ENCODE measurements at places on chromosomes 3 and 15.

- DNase-seq = no peak
These were observed 706.6 kb downstream of the NR2F2 start for GRCh38 chr15:97037080-97037479.

GRCh38 chr3:105846809-105847208 lies 22.0 kb downstream of the CBLB start:
- DNase-seq = no peak

- DNase-seq = no peak
These were observed 59.3 kb upstream of the CHMP2B start for GRCh38 chr3:87167628-87168456.

GRCh38 chr3:153356908-153357307 lies 194.9 kb downstream of the RAP2B start:
- DNase-seq = no peak

DNA sequence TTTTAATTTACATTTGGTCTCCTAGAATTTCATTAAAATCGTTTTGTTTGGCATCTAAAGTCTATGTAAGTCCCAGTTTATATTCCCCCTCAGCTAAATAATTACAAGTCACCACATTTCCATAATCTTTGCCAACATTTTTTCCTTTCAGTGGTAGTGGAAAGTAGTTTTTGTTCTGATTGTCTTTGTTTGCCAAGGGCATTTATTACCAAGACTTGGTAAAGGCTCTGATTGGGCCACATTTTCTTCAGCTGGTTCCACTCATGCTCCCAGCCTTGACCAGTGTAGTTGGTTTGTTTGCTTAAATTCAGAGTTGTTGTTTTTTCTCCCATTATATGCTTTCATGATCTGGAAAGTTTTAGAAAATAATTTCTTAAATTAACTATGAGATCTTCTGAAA lies 153.4 kb upstream of the MME start:
- DNase-seq = no peak

DNA sequence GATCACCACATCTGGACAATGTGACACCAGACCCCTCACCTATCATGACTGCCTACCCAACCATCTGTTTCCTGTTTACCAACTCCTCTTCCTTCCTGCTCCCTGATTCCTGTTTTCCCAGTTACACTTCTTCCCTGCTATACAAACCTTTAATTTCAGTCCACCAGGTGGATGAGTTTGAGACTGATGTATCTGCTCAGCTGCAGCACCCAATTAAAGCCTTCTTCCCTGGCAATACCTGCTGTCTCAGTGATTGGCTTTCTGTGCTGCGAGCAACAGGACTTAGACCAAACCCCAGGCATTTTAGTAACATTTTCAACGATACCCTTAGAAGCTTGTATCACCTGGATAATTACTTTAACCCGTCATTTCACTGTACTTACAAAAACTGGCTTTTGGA lies 968.2 kb upstream of the NR2F2 start:
- DNase-seq = no peak

- no peak for DNase-seq
These were observed 106.7 kb upstream of the PIAS1 start for GRCh38 chr15:67947254-67948039.

DNA sequence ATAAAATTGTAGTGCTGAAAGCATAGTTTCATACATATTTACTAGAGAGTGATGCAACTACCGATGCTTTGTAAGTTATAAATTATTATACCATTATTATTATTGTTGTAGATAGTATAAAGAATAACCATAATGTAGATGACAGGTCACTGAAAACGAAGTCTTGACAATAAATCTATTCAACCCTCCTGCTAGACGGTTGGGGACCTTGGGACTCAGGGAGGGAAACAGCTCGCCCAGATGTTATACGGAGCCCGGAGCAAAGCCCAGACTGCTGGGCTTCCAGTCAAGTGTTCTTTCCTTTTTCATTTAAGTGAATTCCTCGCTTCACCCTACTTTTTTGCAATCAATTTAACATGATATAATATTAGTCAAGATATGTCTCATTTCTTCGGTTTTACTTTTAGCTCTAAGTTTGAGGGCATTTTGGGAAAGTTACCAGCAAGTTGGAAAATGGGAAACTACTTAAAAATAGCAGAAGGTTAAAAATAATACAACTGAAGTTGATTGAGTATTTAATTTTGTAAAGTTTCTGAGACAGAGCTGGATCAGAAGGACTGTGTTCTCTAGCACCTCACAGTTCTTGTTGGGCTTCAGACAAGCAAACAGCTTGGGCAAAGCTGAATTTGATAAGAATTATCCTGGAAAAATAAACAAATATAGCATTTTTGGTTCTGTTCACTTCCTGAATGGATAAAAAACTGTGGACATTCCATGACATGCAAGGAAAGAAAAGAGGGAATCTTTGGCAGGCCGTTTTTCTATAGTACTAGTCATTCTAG lies 173.4 kb upstream of the TP63 start:
- no peak for DNase-seq

GRCh38 chr3:168090306-168091085 lies 5.2 kb downstream of the GOLIM4 start:
- DNase-seq = no peak

- no peak for DNase-seq
These were observed 894.2 kb downstream of the ROBO1 start for GRCh38 chr3:78873641-78874040.

DNA sequence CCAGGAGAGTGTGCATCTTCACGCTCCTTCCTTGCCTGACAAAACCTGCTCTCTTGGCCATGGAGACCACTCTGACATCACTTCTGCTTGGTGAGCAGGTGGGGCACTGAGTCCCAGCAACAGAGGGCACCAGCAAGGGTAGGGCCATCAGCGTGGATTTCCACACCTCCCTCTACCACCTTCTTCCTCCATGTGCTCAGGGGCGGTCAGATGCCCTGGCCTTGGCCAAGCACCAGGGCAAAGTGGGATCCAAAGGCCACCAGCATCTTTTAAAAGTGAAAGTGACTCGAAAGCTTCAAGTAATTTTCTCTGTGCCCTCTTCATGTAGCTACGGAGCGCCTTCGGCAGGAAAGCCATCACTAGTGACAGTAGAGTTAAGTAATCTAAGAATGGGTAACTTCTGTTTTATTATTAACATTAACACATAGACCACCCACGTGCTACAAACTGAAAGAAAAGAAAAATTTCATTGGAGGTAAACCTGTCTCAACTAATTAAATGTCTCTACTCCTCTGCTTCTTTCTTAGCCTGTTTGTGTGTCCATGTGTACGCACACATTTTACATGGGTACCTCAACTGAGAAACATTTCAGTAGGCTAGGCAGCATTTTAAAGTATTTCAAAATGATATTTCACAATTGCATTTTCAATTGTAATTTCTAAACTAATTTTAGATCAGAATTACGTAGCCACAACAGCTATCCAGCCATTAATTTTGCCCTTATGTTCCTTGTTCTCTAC lies 57.9 kb downstream of the CHSY1 start:
- no peak for DNase-seq

DNA sequence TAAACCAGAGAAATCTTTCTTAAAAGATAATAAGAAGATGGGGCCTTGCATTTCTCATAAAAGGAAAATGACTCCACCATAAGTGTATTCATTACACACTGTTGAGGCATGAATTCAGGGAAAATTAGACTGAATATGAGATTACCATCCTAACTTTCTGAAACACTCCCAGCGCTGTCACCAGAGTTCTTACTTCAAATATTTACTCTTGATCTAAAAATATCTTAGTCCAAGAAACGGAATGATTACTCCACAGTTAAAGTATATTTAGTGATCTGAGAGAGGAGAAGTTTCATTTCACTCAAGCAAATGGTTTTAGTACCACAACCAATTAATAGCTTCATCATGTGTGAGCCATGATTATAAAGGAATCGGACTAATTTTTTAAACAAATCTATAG lies 300.3 kb downstream of the ZBTB20 start:
- no peak for DNase-seq

- peak; percentile 77 for DNase-seq
These were observed 18.3 kb upstream of the NTRK3 start for GRCh38 chr15:88274553-88275460.

GRCh38 chr3:126288314-126288713 lies 68.9 kb downstream of the KLF15 start:
- DNase-seq = no peak

GRCh38 chr3:24365168-24365567 lies 129.5 kb downstream of the THRB start:
- DNase-seq = no peak

DNA sequence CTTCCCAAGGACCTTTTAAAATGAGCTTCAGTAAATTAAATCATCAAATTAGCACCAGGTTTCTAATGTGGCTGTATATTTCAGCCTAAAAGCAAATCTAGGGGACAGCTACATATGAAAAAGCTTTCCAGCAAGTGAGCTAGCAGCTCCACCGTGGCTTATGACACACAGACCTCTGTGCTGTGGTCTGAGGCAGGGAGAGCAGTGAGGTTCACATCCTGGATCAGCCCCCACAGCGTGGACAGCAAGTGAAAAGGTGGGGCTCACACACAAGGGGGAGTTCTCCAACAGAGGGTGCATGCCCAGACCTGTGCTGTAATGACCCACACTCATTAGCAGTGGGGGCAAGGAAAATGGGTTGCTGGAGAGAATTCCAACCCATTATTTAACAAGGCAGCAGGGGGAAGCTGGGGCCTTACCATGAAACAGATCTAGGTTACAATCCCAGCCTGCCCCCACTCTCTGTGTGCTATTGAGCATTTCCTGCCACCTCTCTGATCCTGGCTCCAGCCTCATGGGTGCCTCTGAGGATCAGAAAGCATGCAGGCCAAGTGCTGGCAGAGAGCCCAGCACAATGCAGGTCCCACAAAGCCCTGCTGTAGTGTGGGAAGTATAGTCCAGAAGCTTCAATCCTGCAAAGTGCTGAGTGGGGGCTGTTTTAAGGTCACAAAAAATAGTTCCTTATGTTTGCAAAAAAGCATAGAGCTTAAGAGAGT lies 48.2 kb downstream of the RASGRF1 start:
- no peak for DNase-seq

GRCh38 chr15:91073077-91073476 lies 27.0 kb upstream of the SV2B start:
- no peak for DNase-seq

- DNase-seq = no peak
These were observed 60.5 kb upstream of the POMGNT2 start for GRCh38 chr3:43166406-43166805.

DNA sequence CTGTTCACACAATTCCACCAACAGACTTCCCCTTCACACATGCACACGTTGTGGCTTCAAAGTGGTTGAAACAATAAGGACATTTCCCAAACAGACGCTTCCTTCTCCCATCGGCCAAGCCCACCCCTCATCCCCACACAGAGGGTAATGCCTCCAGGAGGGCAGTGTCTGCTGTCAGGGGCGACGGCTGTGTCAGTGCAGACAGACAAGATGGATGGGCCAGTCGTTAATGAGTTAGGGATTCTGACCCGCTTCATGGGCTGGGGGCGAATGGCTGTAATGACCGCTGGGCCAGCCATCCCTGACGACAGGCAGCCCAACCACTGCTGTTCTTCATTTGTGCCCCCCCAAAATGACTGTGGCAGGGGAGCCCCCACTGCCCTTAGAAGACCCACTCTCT lies 20.2 kb upstream of the SKIC8 start:
- DNase-seq = no peak

DNA sequence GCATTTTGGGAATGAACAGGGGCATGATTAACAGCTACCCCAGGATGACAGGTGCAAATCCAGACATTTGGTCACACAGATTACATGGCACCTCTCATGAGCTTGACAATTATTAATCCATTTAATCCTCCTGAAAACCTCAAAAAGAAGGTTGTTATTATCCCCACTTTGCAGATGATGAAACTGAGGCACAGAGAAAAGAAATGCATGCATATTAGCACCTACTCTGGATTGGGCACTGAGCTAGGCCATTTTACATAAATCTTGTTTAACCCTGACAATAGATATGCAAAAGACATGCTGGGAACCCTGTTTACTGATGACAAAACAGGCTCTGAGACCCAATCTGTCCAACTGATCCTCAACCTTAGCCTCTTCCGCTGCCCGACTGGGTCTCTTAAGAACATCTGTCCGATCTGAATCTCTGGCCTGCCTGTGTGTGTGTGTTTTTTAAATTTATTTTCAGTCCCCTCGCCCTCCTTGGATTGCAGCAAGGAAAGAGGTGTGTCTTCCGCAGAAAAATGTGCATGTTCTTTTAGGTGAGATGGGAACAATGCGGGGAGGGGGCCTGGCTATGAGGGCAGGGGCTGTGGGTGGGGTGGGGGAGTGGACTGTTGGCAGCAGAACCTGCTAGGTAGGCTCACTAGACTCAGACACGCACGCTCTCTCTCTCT lies 162.5 kb downstream of the WNT7A start:
- DNase-seq = no peak

GRCh38 chr15:79678032-79678701 lies 218.6 kb downstream of the MTHFS start:
- no peak for DNase-seq

- DNase-seq = no peak
These were observed 85.0 kb downstream of the CYP19A1 start for GRCh38 chr15:51253366-51253765.

DNA sequence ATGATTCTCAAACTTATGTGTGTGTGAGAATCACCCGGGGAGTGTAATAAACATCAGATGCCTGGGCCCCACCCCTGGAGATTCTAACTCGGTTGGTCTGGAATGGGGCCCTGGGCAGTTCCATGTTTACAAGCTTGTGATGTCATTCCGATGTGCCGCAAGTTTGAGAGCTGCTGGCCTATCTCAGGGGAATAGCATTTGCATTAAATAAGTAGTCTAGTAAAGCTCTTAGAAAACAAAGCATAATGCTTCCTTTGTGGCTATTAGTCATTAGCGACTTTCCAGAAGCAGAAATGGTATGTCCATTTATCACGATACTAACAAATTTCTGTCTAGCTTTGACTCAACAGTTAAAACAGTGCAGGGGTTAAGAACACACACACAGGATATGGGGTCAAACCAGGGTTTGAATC lies 20.9 kb downstream of the PGBD4 start:
- no peak for DNase-seq

- DNase-seq = no peak
These were observed 180.2 kb upstream of the CHL1 start for GRCh38 chr3:16366-16765.

DNA sequence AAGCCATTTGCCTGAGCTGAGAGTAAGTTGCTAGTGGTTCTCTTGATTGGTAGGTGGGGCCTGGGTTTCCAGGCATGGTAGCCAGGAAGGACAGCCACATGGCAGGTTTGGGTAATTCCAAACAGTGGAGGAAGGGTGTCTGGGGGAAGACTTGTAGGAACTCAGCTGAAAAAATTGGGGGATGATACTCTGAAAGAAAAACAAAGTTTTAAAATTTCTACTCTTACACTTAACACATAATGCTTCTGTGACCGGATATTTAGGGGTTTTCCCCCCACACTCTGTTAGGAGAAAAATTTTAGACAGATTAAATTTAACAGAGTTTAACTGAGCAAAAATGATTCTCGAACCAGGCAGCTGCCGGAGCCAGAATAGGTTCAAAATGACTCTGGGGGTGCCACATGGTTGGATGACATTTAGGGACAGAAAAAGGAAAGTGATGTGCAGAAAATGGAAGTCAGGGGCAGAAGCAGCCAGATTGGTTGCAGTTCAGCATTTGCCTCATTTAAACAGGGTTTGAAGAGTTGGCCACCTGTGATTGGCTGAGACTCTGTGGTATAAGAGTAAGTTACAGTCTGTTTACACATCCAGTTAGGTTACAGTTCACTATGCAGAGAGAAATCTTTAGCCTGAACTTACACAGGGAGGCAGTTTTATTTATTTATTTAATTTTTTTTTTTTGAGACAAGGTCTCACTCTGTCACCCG lies 8.1 kb downstream of the B2M start:
- DNase-seq = peak; percentile 74
